ENCODE measurements at places on chromosomes 6 and 20.

DNA sequence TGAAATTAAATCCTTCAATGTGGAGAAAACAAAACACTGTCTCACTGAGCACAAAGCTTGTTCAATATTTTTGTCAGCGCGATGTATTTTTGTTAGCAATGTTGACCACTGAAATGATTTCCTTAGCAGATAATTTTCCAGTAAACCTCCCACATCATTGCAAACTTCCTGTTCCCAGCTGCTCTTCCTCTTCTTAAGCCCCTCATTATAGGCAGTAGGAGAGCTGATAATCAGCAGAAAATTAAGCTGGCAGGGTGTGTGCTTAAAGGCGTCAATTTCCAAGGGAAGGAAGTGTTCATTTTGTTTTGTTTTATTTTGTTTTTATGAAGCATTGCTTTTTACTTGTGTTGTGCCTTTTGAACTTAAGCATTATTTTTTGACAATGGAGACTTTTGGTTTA, 29.1 kb upstream of the TMEM14A start:
- DNase-seq, result no peak

GRCh38 chr6:43082806-43083655, 6.9 kb downstream of the PTK7 start:
- no peak for DNase-seq

DNA sequence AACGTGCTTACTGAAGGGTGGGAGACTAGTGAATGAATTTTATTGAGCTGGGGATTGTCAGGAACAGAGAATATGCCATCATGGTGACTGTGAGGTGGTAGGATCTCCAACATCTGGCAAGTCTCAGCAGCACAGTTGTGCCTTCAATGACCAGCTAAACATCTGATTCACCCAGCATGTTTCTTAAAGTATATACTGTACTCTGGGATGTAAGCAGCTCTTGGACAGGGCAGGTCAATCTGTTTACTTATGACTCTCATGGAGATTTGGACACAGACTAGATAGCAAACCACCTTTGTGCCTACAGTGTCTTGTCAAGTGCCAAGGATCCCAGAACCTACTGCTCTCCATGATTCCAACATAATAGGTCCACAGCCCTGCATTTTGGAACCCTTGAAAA, 801.0 kb upstream of the CITED2 start:
- DNase-seq, result no peak

- DNase-seq, result no peak
Observed at GRCh38 chr20:63345328-63346100, 15.6 kb downstream of the CHRNA4 start.

GRCh38 chr6:1227600-1227934, 84.3 kb upstream of the FOXQ1 start:
- DNase-seq, result no peak

DNA sequence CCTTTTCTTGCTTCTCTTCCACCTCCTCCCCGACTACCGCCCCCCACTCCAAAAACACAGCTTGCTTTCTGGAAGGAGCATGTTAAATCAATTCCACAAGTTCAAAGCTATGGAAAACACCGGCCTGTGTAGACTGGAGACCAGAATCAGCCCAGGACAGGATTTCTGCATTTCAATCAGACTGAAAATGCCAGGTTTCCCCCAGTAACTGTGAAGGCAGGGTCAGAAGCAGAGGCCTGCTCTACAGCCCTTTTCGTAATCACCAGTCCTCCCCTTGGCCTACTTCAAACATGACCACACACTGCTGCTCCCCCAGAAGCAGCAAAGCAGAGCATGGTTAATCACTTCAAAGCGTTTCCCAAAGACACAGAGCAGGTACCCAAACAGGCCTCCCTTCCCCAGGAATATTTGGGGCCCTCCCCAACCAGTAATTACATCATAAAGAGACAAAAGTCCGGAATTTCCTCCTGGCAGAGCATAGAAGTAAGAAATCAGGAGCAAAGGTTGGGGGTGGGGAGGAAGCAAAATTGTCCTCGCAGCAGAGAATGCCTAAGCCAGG, 38.4 kb downstream of the ZMYND8 start:
- DNase-seq, result no peak
